T-helper 17 cell (primary cell): ENCODE measurements at places on chromosomes 1 and 21.
A peak's percentile ranks its signal among the peaks of the same experiment; 100 is the strongest.

DNA sequence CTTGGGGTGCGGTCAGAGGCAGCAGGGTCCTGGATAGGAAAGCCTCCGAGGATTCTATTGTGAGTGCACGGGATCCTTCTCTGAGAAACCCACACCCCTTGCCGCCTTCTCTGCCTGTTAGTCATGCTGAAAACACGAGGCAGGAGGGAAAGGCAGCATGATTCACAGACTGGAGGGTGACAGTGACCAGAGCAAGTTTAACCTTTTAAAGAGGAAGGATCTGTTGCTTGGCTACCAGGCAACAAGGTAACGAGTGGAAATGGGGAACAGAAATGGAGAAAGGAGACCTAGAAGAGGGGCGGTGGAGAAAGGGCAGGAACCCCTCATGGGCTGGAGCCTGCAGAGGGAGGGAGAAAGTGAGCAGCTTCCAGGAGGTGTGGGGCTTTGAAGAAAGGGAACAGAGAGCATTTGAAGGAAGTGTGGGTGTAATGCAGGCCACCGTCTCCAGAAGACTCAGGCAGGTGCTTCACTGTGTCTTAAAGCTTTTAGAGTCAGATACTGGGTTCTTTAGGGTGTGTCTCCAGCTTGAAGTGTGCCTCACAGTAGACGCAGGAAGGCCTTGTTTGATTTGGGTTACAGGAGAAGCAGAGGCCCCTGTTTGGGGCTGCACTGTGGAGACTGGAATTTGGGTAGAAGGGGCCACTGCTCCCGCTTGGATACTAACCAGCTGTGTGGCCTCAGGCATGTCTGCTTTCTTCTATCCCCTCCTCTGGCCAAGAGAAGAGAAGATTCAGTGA, 19.1 kb downstream of the OPTC start:
- no peak for DNase-seq

DNA sequence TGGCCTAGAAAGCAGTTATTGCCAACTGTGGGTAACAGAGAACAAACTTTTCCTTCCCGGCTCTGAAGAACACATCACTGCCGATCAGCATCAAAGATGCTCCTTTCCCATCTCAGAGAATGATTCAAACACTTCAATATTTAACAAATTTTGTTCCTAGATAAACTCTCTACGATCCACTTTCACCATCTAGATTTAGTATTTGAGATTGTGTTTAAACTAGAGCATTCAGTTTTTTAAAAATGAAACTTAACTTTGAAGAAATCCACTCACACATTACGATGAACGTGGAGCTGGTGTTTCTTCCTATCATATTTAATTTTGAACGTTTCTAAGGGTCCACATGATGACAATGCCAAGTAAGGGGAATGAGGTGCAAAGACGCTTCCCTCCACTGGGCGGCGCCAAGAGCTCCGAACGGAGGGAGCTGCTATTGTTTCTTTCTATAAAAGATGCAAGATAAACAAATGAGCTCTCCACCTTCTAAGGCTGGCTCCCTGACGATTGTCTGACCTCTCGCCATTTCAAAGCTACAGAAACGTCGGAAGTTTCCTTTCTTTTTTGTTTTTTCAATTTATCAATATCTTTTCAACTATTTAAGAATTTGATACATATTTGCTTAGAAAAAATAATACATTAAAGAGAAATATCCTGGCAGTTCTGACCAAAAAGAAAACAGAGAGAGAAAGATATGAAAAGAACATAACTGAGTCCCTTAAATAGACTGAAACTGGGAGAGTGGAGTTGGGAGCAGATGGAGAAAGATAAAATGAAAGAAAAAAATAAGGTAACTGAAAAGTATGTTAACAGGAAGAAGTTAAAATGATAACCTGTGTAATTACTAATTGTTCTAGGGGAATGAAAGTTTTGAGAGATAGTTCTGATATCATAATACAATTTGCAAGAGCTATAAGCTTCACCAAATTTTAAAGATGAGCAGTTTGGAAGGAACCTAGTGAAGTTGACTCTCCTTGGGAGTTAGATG, 4.4 kb upstream of the BARHL2 start:
- DNase-seq = peak; percentile 49

GRCh38 chr1:82279241-82279640, 478.5 kb downstream of the ADGRL2 start:
- DNase-seq = no peak

DNA sequence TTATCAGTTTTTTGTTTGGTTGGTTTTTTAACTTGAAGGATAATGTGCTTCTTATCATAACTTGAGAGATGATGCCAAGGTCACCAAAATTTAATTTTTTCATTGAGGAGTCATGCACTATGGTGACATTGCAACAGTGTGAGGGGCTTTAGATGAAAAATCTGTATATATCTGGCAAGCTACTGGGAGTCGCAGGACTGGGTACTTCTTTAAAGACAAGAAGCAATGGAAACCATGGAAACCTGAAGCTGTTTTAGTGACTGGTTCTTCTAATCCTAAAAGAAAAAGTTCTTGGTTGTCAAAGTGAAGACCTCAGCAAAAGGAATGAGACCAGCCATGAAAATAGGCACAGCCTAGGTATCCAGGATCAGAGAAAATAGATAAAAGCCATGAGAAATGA, 31.1 kb downstream of the ZC3H11B start:
- no peak for DNase-seq

GRCh38 chr1:52523376-52523775, 29.5 kb downstream of the TUT4 start:
- DNase-seq = no peak

DNA sequence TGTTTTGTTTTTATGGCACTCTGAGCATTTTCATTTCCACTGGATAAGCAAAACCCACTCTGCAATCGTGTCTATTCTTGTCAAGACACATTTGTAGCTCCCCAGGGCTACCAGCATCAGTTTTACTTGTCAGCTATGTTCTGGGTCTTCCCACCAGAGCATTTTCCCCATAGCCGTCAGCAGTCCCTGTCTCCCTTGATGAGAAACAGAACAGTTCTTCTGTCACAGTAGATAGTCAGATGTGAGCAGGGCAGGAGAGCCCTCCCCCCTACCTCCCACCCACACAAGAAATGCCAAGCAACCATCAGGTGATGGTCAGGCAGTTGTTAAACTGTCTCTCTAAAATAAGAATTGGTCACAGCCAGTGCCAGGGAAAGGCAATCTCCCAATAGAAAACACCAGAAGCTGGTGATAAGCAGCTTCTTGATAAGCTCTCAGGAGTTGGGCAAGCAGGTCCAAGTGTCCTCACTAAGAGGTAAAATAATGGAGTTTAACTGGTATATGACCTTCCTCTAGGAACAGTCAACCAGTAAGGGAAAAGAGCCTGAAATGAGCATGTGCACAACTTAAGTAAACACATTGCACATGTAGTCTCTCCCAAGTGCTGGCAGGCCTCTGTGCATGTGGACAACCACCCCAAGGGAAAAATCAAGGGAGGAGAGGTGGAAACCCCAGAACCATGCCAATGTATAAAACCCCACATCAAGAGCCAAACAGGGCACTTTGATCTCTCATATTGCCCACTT, 208.2 kb downstream of the S1PR1 start:
- no peak for DNase-seq

- no peak for DNase-seq
Measured at GRCh38 chr1:17200756-17201155, 4.2 kb upstream of the PADI1 start.

GRCh38 chr1:60413091-60413490, 339.5 kb upstream of the C1orf87 start:
- no peak for DNase-seq

GRCh38 chr1:175390522-175391254, 198.1 kb upstream of the KIAA0040 start:
- DNase-seq = no peak

GRCh38 chr21:16797966-16798365, 714.9 kb upstream of the CXADR start:
- DNase-seq = no peak

DNA sequence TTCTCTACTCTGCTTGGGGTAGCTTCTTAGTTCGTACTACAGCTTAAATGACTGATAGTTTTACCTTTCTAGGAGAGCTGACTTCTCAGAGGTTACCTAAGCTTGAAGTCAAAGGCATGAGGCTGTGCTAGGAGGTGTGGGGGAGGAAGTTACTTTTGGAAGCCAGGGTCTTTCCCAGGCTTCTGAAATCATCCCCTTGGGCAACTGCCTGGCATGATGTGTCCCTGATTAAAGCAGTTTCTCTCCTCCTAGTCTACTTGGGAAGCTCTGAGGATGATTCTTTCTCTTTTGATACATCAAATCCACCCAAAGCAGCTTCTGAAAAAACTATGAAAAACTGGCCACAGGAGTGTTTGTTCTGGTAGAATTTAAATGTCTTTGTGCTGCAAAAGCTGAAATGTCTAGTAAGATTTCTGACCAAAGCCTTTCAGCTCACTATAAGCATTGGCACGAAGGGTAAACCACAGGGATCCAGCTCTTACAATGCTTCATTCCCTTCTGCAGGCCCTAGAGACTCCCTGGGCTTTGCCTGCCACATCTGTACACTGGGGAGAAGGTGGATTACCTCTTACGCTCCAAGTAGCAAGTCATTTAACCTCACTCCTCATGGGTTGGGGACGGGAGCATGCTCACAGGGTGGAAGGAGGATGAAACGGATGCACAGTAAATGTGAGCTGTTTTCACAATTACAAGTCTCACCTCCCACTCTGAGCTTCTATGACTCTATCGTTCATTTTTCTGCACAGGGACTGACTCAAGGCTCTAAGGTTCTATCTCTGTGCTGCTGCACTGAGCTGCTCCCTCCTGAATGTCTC, 59.6 kb downstream of the RUNX1 start:
- DNase-seq = no peak

DNA sequence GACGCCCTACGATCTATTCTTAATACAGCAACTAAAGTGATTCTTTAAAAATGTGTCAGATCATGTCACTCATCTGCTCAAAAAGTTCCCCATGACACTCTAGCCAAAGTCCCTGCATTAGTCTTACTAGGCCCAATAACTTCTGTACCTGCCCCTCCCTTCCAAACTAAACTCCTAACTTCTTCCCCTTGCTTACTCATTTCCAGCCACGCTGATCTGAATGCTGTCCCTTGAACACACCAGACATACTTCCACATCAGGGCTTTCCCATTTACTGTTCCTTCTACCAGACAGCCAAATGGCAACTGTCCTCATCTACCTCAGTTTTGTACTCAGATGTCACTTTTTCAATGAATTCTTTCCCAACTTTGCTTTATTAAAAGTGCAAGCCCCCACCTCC, 1.2 kb downstream of the PPT1 start:
- DNase-seq = no peak

GRCh38 chr1:229027622-229028182, 243.2 kb upstream of the RAB4A start:
- DNase-seq = no peak

- DNase-seq = no peak
Measured at GRCh38 chr21:18877917-18878316, 474.3 kb upstream of the TMPRSS15 start.

GRCh38 chr1:219347376-219347775, 173.7 kb downstream of the LYPLAL1 start:
- DNase-seq = no peak

DNA sequence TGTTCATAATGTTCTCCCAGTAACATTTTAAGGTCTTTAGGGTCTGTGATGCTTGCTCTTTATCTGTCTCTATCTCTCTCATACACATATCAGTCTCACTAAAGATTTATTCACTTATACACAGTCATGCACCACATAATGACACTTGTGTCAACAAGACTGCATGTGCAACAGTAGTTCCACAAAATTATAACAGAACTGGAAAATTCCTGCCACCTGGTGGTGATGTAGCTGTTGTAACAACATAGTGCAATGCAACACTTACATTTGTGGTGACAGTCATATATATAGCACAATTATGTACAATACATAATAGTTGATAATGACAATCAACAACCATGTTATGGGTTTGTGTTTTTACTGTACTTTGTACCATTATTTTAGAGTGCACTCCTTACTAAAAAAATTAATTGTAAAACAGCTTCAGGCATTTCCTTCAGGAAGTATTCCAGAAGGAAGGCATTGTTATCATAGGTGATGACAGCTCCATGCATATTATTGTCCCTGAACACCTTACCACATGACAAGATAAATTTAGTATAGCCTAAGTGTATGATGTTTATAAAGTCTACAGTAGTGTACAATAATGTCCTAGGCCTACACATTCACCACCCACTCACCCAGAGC, 8.1 kb downstream of the TDRD5 start:
- DNase-seq = no peak

GRCh38 chr1:247189981-247190798, 18.4 kb upstream of the ZNF124 start:
- DNase-seq = no peak

DNA sequence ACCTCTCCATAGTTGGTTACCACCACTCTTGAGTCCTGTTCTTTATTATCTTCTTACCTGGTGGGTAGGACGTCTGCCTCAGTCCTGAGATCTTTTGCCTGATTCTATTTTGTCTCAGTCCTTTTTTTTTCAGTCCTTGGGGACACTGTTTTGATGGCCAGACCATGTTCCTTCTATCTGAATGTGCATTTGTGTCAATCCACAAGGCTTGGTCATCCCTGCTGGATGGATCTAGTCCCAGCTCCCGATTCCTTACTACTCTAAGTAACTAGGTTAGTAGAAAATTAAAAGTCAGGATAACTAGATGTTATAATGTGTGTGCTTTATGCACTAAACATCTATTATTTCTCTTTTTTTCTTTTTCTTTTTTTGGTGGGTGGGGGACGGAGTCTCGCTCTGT, 28.1 kb upstream of the AK4 start:
- no peak for DNase-seq

DNA sequence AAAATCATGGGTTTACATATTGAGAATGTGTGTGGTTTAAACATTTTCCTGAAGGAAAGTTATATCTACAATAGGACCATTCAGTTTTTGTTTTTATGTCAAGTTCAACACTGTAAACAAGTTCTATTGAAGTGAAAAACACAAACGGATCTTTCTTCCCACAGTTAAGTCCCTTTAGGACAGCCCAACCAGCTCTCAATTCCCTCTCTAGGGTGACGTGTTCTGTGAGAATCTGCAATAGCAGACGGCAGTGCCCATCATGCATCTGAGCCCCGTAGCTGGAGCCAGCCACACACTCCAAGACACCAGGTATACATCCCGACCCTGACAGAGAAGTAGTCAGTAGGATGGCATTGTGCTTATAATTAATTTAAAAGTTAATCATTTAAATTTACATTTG, 26.3 kb upstream of the IVNS1ABP start:
- no peak for DNase-seq

DNA sequence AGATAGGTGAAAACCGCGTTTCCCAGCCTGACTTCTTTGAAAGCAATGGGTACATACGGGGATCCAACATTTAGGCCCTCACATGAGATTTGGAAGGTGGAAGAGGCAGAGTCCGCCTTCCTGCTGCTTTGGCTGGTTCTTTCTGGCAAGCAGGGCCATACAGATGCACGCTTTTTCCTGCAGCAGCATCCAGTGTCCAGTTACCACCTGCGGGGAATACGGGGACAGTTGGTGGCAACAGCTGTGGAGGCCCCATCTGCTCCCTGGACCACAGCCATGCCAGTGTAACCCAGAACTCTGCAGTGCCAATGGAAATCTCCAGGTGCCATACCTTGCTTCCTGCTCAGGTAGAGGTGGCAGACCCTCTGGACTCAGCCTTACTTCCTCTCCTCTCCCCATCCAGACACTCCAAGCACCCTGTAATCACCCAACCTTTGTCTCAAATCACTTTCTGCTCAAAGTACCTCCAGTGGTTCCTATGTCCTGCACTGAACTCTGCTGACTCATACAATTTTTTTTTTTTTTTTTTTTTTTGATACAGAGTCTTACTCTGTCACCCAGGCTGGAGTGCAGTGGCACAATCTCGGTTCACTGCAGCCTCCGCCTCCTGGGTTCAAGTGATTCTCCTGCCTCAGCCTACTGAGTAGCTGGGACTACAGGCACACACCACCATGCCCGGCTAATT, 68.3 kb downstream of the SLC16A1 start:
- DNase-seq = no peak

- peak; percentile 71 for DNase-seq
Measured at GRCh38 chr1:28091043-28091781, 2.8 kb upstream of the EYA3 start.
